Hepatocyte (in vitro differentiated cells): ENCODE measurements at places on chromosomes 13 and 19.

DNA sequence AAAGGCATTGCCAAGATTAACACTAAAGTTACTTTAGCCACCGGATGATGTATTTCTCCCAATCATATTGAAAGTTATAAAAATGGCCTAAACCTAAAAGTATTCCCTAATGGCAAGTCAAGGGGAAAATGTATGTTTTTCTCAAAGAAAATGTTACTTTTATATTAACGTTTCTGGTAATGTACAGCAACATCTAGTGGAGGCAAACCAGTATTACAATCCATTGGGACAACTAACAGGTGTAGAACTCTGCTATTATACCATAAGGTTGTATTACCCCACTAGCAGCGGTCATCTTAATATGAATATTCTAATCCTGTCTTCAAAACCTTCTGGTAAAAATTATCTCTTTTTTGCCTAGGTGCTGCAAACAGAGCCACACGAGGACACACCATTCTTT lies 69.2 kb downstream of the ZNF100 start:
- peak; percentile 23 for DNase-seq

DNA sequence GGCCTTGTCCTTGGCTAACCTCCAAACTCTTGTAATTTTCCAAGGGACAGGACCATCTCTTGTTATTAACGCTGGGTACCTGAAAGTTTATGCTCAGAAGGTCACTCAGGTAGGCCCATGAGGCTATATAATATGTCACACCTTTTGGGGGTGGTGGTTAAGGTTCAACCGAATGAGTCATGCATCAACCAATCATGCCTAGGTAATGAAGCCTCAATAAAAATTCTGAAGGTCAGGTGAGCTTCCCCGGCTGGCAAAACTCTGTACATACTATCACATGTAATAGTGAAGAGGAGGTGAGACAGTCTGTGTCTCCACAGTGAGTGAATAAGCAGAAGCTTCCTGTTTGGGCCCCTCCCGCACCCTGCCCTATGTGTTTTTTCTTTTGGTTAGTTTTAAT lies 424.9 kb downstream of the PCDH17 start:
- peak; percentile 61 for DNase-seq

- peak; percentile 94 for DNase-seq
These were observed 379 bp upstream of the CDC34 start for GRCh38 chr19:531009-531752.

GRCh38 chr13:107395927-107396662 lies 819.2 kb downstream of the LIG4 start:
- DNase-seq, result no peak

- DNase-seq, result no peak
These were observed 498.1 kb downstream of the GPC5 start for GRCh38 chr13:91896547-91896946.
